ENCODE measurements at places on chromosomes 11 and 22.

- DNase-seq, result no peak
These were observed 420.7 kb upstream of the CADM1 start for GRCh38 chr11:115924744-115925567.

GRCh38 chr11:131598305-131598704, 227.9 kb downstream of the NTM start:
- DNase-seq, result no peak

DNA sequence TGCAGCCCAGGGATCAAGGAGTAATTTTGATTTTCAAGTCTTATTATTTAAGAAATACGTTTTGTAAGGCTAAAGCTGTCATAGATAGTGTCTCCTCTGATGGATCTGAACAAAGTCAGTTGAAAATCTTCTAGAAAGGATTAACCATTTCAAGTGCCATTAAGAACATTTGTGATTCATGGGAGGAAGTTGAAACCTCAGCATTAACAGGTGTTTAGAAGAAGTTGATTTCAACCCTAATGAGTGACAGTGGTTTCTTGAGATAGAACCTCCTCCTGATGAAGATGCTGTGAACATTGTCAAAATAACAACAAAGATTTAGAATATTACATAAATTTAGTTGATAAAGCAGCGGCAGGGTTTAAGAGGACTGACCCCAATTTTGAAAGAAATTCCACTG, 61.7 kb downstream of the PRR5L start:
- DNase-seq, result no peak

- DNase-seq, result no peak
These were observed 210.6 kb upstream of the LUZP2 start for GRCh38 chr11:24286238-24286637.

GRCh38 chr11:44747836-44748235, 21.1 kb downstream of the TSPAN18 start:
- DNase-seq, result no peak

DNA sequence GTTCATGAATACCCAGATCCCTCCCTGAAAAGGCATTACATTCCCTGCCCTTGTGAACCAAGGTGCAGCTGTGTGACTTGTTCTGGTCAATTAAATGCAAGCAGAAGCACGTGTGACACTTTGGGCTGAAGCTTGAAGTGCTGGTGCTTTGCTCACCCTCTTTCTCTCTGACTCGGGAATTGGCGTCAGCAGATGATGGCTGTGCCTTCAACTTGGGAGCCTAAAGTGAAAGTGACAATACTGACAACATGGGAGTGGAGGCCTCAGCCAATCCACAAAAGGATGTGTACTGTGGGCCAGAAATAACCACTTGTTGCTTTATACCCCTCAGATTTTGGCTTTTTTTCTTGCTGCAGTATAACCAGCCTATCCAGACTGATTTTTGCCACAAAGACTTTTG, 148.3 kb upstream of the THY1 start:
- DNase-seq, result peak; percentile 70

DNA sequence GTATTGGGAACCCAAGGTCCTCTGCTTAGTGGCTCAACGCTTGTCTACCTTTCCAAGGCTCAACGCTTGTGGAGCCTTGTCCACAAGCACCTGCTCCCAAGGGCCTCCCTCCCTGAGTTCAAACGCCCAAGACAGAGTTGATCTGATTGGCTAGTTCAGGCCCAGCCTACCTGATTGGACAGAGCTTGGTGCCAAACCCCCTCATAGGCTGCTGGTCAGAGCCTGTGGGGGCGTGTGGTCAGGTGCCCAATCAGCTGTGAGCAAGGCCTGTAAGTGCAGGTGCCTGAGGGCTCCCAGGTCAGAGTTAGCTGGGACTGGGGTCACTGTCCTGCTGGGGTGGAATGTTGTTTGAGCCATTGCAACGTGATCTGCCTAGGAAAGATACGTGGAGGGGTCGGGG, 16.9 kb upstream of the TMPRSS6 start:
- DNase-seq, result no peak

GRCh38 chr11:121766991-121767390, 314.2 kb upstream of the SORL1-AS1 start:
- DNase-seq, result no peak

- no peak for DNase-seq
These were observed 137.2 kb upstream of the MTMR2 start for GRCh38 chr11:96061069-96061468.

GRCh38 chr11:20213790-20214189, 53.5 kb upstream of the DBX1 start:
- DNase-seq, result no peak

GRCh38 chr22:42001706-42002105, 3.1 kb downstream of the WBP2NL start:
- DNase-seq, result no peak

DNA sequence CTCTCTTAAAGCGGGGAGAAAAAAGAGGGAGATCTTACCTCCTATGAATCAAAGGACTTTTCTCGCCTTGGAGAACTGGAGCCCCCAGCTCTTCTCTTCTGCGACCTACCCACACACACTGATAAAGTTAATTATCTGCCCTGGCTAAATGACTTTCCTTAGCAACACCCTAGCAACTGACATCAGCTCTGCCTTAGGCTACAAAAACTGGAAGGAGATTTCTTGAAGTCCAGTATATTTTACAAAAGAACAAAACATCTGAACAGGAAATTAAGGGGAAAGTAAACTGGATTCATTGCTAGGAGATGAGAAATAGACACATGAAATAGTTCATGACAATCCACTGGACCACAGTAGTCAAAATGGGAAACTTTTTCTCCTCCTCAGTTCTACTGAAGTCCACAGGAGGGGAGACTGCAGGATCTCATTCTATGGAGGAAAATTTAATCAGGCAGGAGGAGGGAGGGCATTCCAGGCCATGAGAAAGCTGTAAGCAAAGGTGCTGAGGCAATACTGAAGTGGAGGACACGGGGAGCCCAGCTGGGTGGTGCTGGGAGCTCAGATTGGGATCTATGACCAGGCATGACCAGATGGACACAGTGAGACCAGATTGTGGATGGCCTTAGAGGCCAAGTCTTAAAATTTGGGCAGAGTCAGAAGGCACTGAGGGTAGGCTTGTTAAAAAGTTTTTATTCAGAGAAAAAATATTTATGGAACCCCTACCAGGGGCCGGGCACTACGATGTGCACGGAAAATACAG, 3.7 kb upstream of the SPON1 start:
- DNase-seq, result no peak

DNA sequence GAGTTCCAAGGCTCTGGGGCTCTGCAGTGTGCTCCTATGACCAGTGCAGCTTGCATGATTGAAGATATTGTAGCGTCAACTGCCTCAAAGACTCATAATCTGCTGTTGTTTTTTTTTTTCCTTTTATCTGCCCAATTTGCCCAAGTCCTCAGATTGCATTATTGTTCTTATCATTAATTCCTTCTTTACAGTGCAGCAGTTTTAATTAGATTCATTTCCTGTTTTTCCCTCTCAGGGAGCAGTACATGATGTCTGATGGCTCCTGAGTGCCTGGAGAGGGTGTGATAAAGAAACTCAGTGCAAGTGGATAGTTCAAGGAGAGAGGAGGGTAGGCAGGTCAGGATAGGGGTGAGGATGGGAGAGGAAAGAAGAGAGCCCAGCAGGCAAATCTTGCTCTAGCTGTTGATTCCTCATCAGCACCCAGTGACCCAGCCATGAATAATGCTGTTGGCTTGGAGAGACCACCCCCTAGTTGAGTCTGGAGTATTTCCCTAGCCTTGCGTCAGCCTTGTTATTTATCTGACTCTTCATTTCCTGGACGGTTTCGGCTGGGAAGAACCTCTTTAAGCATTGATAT, 219.6 kb upstream of the SESN3 start:
- DNase-seq, result no peak

DNA sequence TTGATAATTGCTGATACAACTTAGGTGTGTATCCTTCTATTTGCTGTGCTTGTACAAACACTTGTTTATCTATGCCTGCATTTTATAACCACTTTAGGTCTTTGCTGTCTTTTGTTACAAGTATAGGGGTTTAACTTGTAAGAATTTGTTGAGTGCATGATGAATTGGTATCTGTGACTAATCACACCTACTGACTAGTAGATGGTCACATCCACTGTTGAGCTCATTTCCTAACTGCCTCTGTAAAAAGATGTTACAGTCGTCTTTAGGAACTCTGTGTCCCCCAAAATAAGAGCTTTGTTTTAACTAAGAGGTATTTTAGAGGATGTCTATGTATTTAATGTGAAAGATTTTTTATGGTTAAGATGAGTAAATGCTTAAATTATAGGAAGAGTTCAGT, 60.5 kb downstream of the HIPK3 start:
- DNase-seq, result no peak

DNA sequence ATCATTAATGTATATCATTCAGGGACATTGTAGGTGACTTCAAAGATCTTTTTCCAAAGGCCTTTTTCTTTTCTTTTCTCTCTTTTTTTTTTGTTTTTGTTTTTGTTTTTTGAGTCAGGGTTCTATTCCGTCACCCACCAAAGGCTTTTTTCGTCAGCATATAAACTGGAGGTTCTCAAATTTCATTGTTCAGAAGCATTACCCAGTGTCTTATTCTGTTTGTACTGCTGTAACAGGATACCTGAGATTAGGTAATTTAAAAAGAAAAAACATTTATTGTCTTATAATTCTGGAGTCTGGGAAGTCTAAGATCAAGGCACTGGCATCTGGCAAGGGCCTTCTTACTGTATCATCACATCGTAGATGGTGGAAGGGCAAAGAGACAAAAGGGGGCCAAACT, 6.4 kb upstream of the SYT9 start:
- DNase-seq, result no peak

GRCh38 chr11:2002042-2002776, 4.6 kb upstream of the H19 start:
- no peak for DNase-seq

GRCh38 chr22:21042978-21043859, 2.5 kb upstream of the LRRC74B start:
- DNase-seq, result no peak

DNA sequence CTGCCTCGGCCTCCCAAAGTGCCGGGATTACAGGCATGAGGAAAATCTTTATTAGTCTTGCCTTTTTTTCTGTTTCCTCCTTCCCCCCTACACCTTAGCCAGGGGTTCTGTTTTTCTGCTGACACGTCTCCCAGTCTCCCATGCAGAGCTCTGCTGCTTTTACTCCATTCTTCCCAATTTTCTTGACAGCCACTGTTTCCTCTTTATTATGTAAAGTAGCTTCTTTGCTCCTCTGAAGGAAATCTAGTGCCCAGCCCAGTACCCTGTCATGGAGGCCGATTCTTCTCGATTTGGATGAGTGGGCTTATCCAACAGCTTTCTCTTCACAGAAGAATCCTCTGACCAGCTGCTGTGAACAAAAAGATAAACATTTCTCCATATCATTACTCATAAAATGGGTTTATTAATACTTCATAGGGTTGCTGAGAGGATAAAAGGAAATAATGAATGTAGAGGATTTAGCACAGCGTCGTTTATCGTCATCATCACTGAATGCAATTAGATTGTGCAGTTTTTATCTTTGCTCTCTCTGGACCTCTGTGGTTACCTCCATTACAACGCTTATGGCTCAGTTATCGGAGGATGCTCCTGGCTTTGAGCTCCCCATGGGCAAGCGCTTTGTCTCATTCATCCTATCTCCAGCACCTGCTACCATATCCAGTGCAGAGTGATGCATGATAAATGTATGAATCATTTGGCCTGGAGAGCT, 375.6 kb upstream of the C11orf87 start:
- DNase-seq, result no peak

- DNase-seq, result no peak
These were observed 119.2 kb downstream of the RASSF10 start for GRCh38 chr11:13128354-13128753.

DNA sequence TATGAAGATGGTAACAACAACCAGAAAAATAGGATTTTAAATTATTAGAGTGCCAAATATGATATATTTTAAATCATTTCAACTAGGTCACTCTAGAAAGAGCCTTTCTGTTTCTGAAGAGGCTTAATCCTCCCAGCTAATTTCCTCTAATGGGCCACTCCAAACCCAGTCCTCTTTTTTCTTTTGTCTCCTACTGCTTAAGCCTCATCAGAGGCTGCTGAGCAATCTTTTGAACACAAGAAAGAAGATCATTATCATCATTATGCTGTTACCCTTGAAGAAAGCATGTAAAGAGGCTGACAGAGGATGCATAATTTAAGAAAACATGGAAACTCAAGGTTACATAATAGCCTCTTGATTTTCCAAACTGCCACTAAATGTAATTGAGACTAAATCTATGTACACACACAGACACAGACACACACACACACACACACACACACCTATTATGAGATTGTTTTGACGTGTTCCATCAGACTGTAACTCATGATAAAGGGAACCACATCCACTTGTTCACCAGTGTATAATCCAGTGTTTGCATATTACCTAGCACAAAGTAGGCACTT, 519.6 kb downstream of the METTL15 start:
- DNase-seq, result no peak

DNA sequence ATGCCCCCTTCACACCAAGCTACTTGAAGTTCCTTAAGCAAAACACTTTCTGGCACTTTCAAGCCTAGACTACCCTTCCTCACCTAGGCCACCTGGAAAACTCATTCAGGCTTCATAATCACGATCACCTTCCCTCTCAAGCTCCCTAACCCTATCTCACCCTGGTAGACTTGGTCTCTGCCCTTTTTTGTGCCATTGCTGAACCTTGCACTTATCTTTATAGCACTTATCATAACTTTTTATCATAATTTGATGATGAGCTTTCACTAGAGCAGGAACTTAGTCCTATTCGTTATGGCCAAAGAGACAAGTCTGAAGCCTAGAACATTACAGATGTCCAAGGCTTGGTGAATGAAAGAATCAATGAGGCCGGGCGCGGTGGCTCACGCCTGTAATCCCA, 5.5 kb downstream of the SLC35F2 start:
- no peak for DNase-seq

- no peak for DNase-seq
These were observed 64.3 kb downstream of the BTG4 start for GRCh38 chr11:111447931-111448330.

DNA sequence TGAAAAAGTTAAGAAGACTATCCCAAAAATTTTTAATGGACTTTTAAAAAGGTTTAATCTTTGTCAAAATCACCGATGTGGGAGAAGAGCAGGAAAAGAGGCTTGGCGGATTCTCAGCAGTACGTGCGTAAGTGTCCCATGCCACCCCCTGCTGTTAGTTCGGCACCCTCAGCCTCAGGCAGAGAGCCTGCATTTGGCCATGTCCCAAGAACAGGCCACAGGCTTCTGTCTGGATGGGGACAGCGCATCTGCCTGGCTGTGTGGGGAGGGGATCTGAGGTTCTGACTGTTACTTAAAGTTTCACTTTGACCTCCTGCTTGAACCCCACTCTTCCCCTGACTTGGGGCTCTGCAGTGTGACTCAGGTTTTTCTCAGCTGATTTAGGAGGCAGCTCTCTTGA, 35.3 kb downstream of the EXT2 start:
- DNase-seq, result no peak

- no peak for DNase-seq
These were observed 689 bp downstream of the PDHX start for GRCh38 chr11:34916843-34917770.

- DNase-seq, result no peak
These were observed 7.7 kb downstream of the E2F8 start for GRCh38 chr11:19232910-19233503.

- DNase-seq, result no peak
These were observed 35.5 kb upstream of the RASSF10 start for GRCh38 chr11:12973528-12974181.

- DNase-seq, result no peak
These were observed 231.3 kb downstream of the CADM1 start for GRCh38 chr11:115272925-115273324.

- no peak for DNase-seq
These were observed 60.2 kb upstream of the CRTAM start for GRCh38 chr11:122778148-122778547.

Data from NCI-H187 treated with DMSO at 0.1 percent for 48 hours (cell line).